ENCODE measurements at places on chromosomes 11 and 22. TPM values are rescaled to one million over a fixed set of nuclear protein-coding genes. Genes with fewer than 3 reads are reported as not detected.

DNA sequence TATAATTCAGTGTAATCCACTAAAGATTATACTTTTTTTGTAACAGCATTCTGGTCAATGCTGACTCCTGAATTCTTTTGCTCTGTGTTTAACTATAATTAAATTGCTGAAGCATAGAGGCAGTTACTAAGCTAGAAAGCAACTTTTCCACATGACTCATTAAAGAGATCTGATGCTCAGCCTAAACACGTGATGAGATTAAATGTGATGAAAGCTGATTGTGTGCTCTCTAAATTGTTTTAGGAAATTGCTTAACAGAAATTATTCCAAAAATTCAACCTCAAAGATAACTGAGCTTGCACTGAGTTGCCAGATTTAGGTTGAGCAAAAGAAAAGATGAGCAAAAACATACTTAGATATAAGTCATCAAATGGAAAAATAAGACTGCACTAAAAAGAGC lies 1033.6 kb downstream of the FAM181B start:
- no peak for DNase-seq
- H3K36me3 ChIP-seq: no peaks in the 10 kb centered on the region
- no peak overlapping the region for H3K27ac ChIP-seq
- no peaks in the 10 kb centered on the region for H3K27me3 ChIP-seq

- H3K27me3 ChIP-seq: no peaks in the 10 kb centered on the region
- H3K27ac ChIP-seq: no peak overlapping the region
- no peaks in the 10 kb centered on the region for H3K4me1 ChIP-seq
- no peak overlapping the region for H3K4me3 ChIP-seq
These were observed 11.3 kb downstream of the FADS3 start for GRCh38 chr11:61880031-61880430.

- H3K4me1 ChIP-seq: peaks cover 12% of the 10 kb centered on the region
- no peaks in the 10 kb centered on the region for H3K27me3 ChIP-seq
- H3K27ac ChIP-seq: peak overlapping the region; percentile 97
- H3K4me3 ChIP-seq: no peak overlapping the region
- H3K36me3 ChIP-seq: no peaks in the 10 kb centered on the region
These were observed 72.1 kb upstream of the ARFGAP3 start for GRCh38 chr22:42928969-42929837.

GRCh38 chr22:16970446-16970845 lies 37.6 kb downstream of the GAB4 start:
- no peaks in the 10 kb centered on the region for H3K4me1 ChIP-seq
- no peaks in the 10 kb centered on the region for H3K36me3 ChIP-seq
- no peak for DNase-seq
- H3K27ac ChIP-seq: no peak overlapping the region
- no peaks in the 10 kb centered on the region for H3K27me3 ChIP-seq
- H3K4me3 ChIP-seq: no peak overlapping the region

- H3K27me3 ChIP-seq: peaks cover 2% of the 10 kb centered on the region
- no peak for DNase-seq
- no peaks in the 10 kb centered on the region for H3K4me1 ChIP-seq
- no peak overlapping the region for H3K27ac ChIP-seq
- H3K36me3 ChIP-seq: no peaks in the 10 kb centered on the region
These were observed 53.0 kb upstream of the RDX start for GRCh38 chr11:110349138-110349996.

- no peaks in the 10 kb centered on the region for H3K36me3 ChIP-seq
- no peaks in the 10 kb centered on the region for H3K27me3 ChIP-seq
- DNase-seq: no peak
- H3K27ac ChIP-seq: no peak overlapping the region
- no peak overlapping the region for H3K4me3 ChIP-seq
- H3K4me1 ChIP-seq: no peaks in the 10 kb centered on the region
These were observed 4.0 kb upstream of the SLC43A3 start for GRCh38 chr11:57430952-57431351.

GRCh38 chr11:12701811-12702592 lies 27.8 kb downstream of the TEAD1 start:
- DNase-seq: no peak
- no peaks in the 10 kb centered on the region for H3K27me3 ChIP-seq
- no peak overlapping the region for H3K27ac ChIP-seq
- peaks cover 1% of the 10 kb centered on the region for H3K4me1 ChIP-seq

GRCh38 chr22:31091106-31091975 lies 10.2 kb downstream of the SMTN start:
- H3K4me1 ChIP-seq: no peaks in the 10 kb centered on the region
- no peak overlapping the region for H3K4me3 ChIP-seq
- H3K27me3 ChIP-seq: no peaks in the 10 kb centered on the region

- no peak for DNase-seq
- no peaks in the 10 kb centered on the region for H3K36me3 ChIP-seq
- H3K27ac ChIP-seq: no peak overlapping the region
- no peaks in the 10 kb centered on the region for H3K4me1 ChIP-seq
These were observed 80.8 kb downstream of the FBLN1 start for GRCh38 chr22:45583504-45583903.

GRCh38 chr11:9943386-9944110 lies 279.7 kb downstream of the SWAP70 start:
- no peaks in the 10 kb centered on the region for H3K36me3 ChIP-seq
- no peak overlapping the region for H3K4me3 ChIP-seq

DNA sequence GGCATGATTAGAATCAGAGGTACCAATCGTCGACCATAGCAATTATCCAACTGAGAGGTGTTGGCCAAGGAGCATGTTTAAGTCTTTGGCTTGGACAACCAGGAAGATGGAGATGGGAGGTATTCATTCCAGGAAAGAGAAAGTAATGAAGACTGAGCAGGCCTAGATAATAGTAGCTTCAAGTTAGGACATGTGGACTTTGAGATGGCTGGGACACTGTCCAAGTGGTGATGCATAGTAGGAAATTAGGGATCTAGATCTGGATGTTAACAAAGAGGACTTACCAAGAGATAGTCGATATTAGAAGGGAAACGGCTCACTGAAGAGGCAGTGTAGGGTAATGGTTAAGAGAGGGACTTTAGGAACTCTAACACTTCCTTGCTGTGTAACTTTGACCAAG lies 266.7 kb downstream of the FAM76B start:
- H3K4me3 ChIP-seq: no peak overlapping the region
- DNase-seq: no peak
- H3K27me3 ChIP-seq: no peaks in the 10 kb centered on the region
- no peaks in the 10 kb centered on the region for H3K36me3 ChIP-seq

The ARHGAP8 gene
- total RNA-seq: 3.0 TPM

The PHF21B gene
- total RNA-seq: 0.75 TPM

The DMC1 gene
- 1.5 TPM for total RNA-seq

The CASP1 gene
- 32.7 TPM for total RNA-seq

Data from aorta (tissue), 5 donors.